ENCODE measurements at places on chromosomes 6 and 20. TPM values are rescaled to one million over a fixed set of nuclear protein-coding genes. Genes with fewer than 3 reads are reported as not detected.

PLCB1 gene
- 13.0 TPM for total RNA-seq

SLC17A3 gene
- not detected for total RNA-seq

PXDC1 gene
- 14.1 TPM for total RNA-seq

OOEP gene
- total RNA-seq, result not detected

NOX3 gene
- not detected for total RNA-seq

HLA-F gene
- 12.0 TPM for total RNA-seq

BPIFA1 gene
- total RNA-seq, result not detected

ULBP2 gene
- total RNA-seq, result not detected

AVP gene
- not detected for total RNA-seq

DEFB124 gene
- total RNA-seq, result not detected

FGD2 gene
- total RNA-seq, result 7.3 TPM

SPINT4 gene
- not detected for total RNA-seq

OVOL2 gene
- total RNA-seq, result not detected

NHLRC1 gene
- total RNA-seq, result 3.1 TPM

MYBL2 gene
- total RNA-seq, result 3.1 TPM

EFCAB8 gene
- not detected for total RNA-seq

CLVS2 gene
- under 0.01 TPM for total RNA-seq

LRRN4 gene
- under 0.01 TPM for total RNA-seq

MOG gene
- total RNA-seq, result not detected

ZC2HC1B gene
- not detected for total RNA-seq

CST9 gene
- not detected for total RNA-seq

TMEM200A gene
- total RNA-seq, result 21.4 TPM

TRIM31 gene
- total RNA-seq, result not detected

BMP7 gene
- total RNA-seq, result 3.7 TPM

WFDC10B gene
- not detected for total RNA-seq

MLIP gene
- total RNA-seq, result 27.7 TPM

RNF182 gene
- under 0.01 TPM for total RNA-seq

CD93 gene
- total RNA-seq, result 76.7 TPM

DBNDD2 gene
- 3.7 TPM for total RNA-seq

TTLL9 gene
- 0.52 TPM for total RNA-seq

THBD gene
- total RNA-seq, result 6.8 TPM

TGM3 gene
- total RNA-seq, result under 0.01 TPM

OTOR gene
- total RNA-seq, result not detected

WFDC2 gene
- not detected for total RNA-seq

SYNGAP1 gene
- 1.6 TPM for total RNA-seq

GLP1R gene
- total RNA-seq, result not detected

SLC12A5 gene
- not detected for total RNA-seq

TBC1D32 gene
- total RNA-seq, result 14.6 TPM

HLA-DRA gene
- total RNA-seq, result 54.3 TPM

POPDC3 gene
- total RNA-seq, result 52.2 TPM

Data from skeletal muscle tissue (tissue), 5 donors.